Upper lobe of right lung (tissue), 1 donor: ENCODE measurements at places on chromosomes 3 and 15. TPM values are rescaled to one million over a fixed set of nuclear protein-coding genes. Genes with fewer than 3 reads are reported as not detected.

ALDH1L1 gene
- total RNA-seq: 3.3 TPM

- no peaks in the 10 kb centered on the region for H3K36me3 ChIP-seq
- DNase-seq: no peak
- H3K27ac ChIP-seq: no peak overlapping the region
- H3K4me1 ChIP-seq: no peaks in the 10 kb centered on the region
- H3K4me3 ChIP-seq: no peak overlapping the region
- H3K27me3 ChIP-seq: no peaks in the 10 kb centered on the region
These were observed 30.6 kb upstream of the OR5H6 start for GRCh38 chr3:98233468-98233867.

- peaks cover 45% of the 10 kb centered on the region for H3K36me3 ChIP-seq
- no peak overlapping the region for H3K4me3 ChIP-seq
- no peak overlapping the region for H3K27ac ChIP-seq
- no peaks in the 10 kb centered on the region for H3K27me3 ChIP-seq
- H3K4me1 ChIP-seq: no peaks in the 10 kb centered on the region
These were observed 4.2 kb downstream of the UBAP1L start for GRCh38 chr15:65110676-65111292.

GRCh38 chr3:71726146-71726545 is 944 bp upstream of the EIF4E3 start:
- H3K27ac ChIP-seq: no peak overlapping the region
- peak overlapping the region; percentile 62 for H3K4me3 ChIP-seq
- peaks cover 22% of the 10 kb centered on the region for H3K4me1 ChIP-seq
- no peak for DNase-seq
- H3K36me3 ChIP-seq: no peaks in the 10 kb centered on the region
- no peaks in the 10 kb centered on the region for H3K27me3 ChIP-seq

KLF15 gene
- total RNA-seq: 44.6 TPM

DENND6A gene
- 25.9 TPM for total RNA-seq

GRCh38 chr15:70164910-70165715 is 67.4 kb upstream of the TLE3 start:
- H3K27me3 ChIP-seq: no peaks in the 10 kb centered on the region
- H3K36me3 ChIP-seq: no peaks in the 10 kb centered on the region
- no peak overlapping the region for H3K27ac ChIP-seq
- no peak overlapping the region for H3K4me3 ChIP-seq

DNA sequence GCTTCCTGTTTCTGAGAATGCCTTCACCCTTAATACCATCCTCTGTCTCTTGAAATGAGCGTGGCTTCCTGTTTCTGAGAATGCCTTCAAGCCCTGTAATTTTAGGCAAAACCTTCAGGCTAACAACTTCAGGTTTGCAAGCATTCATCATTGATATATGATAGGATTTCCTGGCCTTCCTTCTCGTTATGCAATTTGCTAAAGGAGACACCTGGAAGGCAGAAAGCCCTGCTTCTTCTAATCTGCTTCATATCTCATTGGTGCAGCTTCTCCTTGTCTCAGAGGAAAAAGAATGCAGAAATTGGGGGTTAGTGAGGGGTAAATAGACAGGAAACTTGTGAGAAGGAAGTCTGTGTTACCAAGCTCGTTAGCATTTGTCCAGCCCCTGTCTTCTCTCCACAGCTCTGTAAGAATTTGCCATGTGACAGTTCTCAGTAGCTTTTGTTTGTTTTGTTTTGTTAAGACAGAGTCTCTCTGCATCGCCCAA is 7.3 kb downstream of the ARL6IP5 start:
- H3K4me3 ChIP-seq: no peak overlapping the region
- peak overlapping the region; percentile 69 for H3K27ac ChIP-seq
- H3K4me1 ChIP-seq: peaks cover 97% of the 10 kb centered on the region
- peaks cover 3% of the 10 kb centered on the region for H3K36me3 ChIP-seq
- DNase-seq: no peak
- H3K27me3 ChIP-seq: no peaks in the 10 kb centered on the region

DNA sequence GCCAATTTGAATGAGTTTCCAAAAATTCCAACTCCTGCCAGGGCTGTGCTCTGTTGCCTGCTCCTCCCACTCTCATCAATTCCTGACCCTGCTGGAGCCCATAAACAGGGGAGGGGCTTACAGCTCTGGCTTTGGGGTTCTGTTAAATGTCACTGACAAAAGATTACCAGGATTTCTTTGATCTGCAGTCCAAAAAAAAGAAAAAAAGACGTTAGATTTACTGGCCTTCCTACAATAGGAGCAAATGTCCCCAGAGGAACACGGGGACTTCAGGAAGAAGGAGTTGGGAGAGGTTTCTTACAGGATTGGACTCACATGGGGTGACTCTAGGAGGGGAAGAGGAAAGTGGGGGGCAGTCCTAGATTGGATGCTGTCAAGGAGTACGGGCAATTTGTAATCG is 84.3 kb upstream of the RNF7 start:
- H3K4me1 ChIP-seq: no peaks in the 10 kb centered on the region
- no peaks in the 10 kb centered on the region for H3K27me3 ChIP-seq
- H3K4me3 ChIP-seq: no peak overlapping the region
- DNase-seq: no peak

GRCh38 chr15:53716909-53717876 is 42.3 kb downstream of the WDR72 start:
- no peaks in the 10 kb centered on the region for H3K4me1 ChIP-seq
- no peaks in the 10 kb centered on the region for H3K36me3 ChIP-seq
- H3K4me3 ChIP-seq: no peak overlapping the region
- H3K27me3 ChIP-seq: no peaks in the 10 kb centered on the region
- no peak for DNase-seq

DNA sequence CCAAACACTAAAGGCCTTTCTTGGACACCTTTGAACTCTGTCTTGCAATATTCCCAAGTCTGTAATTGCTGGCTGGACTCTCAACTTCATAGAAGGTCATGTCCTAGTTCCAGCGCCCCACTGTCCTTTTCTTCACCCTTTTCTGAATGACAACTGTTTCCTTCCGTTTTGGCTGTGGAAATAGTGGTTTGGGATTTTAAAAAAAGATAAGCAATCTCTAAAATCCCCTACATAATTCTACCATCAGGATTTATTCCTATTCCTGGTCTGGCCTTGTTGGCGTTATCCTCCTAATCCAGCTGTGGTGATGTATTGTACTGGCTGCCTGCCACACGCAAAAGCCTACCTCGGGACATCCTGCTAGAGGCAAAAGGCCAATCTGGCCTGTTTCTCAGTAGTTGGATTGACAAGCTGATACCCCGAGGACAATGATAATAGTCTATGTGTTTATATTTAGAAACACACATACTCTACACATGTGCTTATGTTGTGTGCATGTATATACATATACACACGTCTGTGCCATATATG is 440.3 kb upstream of the DPH6 start:
- no peaks in the 10 kb centered on the region for H3K36me3 ChIP-seq
- no peak overlapping the region for H3K4me3 ChIP-seq
- no peak for DNase-seq
- H3K4me1 ChIP-seq: peaks cover 4% of the 10 kb centered on the region
- H3K27me3 ChIP-seq: no peaks in the 10 kb centered on the region

PIF1 gene
- total RNA-seq: 0.67 TPM

NAALADL2 gene
- 8.5 TPM for total RNA-seq

DNA sequence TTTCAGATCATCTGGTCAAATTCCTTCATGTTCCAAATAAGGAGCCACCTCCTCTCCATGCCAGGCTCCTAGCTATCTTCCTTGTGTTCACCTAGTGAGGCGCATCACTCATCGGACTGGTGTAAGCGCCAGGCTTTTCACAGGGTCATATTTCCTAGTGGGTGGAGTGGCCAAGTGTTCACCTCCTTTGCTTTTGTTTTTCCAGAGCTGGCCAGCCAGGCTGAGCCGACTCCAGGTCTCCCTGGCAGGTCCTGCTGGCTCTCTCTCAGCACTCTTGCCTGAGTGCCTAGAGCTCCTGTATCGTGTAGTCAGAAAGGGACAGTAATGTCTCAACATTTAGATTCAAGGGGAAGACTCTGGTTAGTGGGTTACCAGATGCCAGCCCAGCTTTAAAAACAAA is 31.0 kb downstream of the HEG1 start:
- H3K27ac ChIP-seq: peak overlapping the region; percentile 44
- H3K4me3 ChIP-seq: no peak overlapping the region
- DNase-seq: no peak

EHHADH gene
- total RNA-seq: 12.0 TPM

DNA sequence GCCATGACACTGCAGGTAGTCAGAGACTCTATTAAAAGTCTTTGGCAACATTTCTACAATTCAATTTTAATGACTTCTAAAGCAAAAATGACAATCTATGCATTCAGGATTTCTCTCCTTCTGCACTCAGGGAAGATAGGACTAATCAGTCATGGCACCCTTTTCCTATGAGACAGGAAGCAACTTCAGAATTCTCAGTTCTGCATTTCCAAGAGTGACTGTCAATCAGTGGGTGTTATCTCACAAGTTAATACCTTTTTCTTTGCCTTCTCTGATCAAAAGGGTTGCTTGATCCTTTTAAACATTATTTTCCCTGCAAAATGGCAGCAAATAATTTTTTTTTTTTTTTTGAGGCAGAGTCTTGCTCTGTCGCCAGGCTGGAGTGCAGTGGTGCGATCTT is 7.8 kb upstream of the ICE2 start:
- no peaks in the 10 kb centered on the region for H3K4me1 ChIP-seq
- no peak for DNase-seq
- no peaks in the 10 kb centered on the region for H3K36me3 ChIP-seq
- H3K27ac ChIP-seq: no peak overlapping the region
- H3K27me3 ChIP-seq: no peaks in the 10 kb centered on the region

DNA sequence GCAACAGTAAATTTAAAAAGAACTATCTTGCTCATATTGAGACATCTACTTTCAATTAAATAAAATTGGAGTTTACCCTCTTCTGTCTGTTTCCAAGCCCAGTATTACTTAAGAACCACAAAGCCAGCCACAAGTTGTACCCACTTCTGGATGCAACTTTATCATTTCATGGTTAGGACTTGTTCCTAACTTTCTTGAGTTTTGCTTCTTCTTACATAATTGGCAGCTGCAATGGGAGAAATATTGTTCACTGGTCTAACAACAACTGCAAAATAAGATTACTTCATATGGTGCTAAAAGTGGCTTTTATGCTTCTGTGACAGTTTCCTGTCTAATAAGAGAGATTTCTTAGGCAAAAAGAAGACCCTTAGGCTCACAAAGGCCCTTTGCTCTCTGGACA is 240.6 kb downstream of the OTOL1 start:
- DNase-seq: no peak
- no peak overlapping the region for H3K4me3 ChIP-seq
- no peak overlapping the region for H3K27ac ChIP-seq

SKOR1 gene
- total RNA-seq: 0.52 TPM

GRCh38 chr3:125480656-125481374 is 39.2 kb downstream of the SNX4 start:
- DNase-seq: no peak
- no peak overlapping the region for H3K4me3 ChIP-seq
- H3K4me1 ChIP-seq: no peaks in the 10 kb centered on the region
- no peak overlapping the region for H3K27ac ChIP-seq
- H3K36me3 ChIP-seq: peaks cover 49% of the 10 kb centered on the region
- no peaks in the 10 kb centered on the region for H3K27me3 ChIP-seq

GRCh38 chr3:24315356-24315755 is 179.3 kb downstream of the THRB start:
- no peak overlapping the region for H3K27ac ChIP-seq
- no peak overlapping the region for H3K4me3 ChIP-seq
- DNase-seq: no peak

- no peaks in the 10 kb centered on the region for H3K36me3 ChIP-seq
- H3K4me1 ChIP-seq: peaks cover 9% of the 10 kb centered on the region
- H3K27me3 ChIP-seq: no peaks in the 10 kb centered on the region
- no peak overlapping the region for H3K4me3 ChIP-seq
- no peak for DNase-seq
These were observed 11.5 kb upstream of the LMCD1 start for GRCh38 chr3:8490079-8490552.

IQCF5 gene
- not detected for total RNA-seq

GRCh38 chr3:10006762-10007090 is 19.5 kb upstream of the FANCD2 start:
- peaks cover 16% of the 10 kb centered on the region for H3K4me1 ChIP-seq
- no peak for DNase-seq
- no peak overlapping the region for H3K4me3 ChIP-seq
- no peaks in the 10 kb centered on the region for H3K27me3 ChIP-seq

DNA sequence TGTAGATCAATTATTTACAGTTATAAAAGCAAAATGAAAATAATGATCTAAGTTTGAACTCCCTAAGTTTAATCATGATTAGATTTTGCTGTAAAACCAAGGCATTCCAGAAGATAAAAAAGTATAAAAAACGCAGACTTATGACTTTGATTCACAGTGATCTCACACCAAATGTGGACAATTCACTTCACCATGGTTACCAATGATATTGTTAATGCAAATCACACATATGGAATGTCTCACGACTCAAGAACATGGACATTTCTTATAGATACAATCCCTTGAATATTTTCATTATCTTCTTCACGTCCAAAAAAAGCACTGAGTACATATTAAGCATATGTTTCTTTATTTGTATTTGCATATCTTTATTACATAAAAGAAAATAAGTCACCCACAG is 1054.2 kb downstream of the NAALADL2 start:
- no peak overlapping the region for H3K4me3 ChIP-seq
- H3K27ac ChIP-seq: no peak overlapping the region
- no peaks in the 10 kb centered on the region for H3K27me3 ChIP-seq
- no peak for DNase-seq

PLA2G4E gene
- 1.5 TPM for total RNA-seq

DNA sequence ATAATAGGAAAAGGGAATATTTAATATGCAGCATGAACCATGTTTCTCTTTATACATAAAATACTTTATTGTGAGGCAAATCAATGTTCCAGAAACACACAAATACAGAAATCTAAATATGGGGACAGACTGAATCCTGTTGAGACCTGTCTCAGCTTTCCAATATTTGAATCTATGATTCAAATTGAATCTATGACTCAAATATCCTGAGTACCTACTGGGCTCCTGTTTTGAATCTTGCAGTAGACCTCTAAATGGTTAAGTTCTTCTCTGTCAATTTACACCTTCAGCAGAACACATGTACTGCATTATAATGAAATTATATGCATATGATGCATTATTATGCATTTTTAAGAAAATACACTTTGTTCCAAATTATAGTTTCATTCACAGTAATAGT is 143.2 kb upstream of the PLXND1 start:
- no peak overlapping the region for H3K4me3 ChIP-seq
- H3K4me1 ChIP-seq: peaks cover 8% of the 10 kb centered on the region

BFSP2 gene
- total RNA-seq: not detected

SHQ1 gene
- 17.3 TPM for total RNA-seq

GRCh38 chr15:51766341-51766740 is 14.9 kb downstream of the TMOD2 start:
- no peaks in the 10 kb centered on the region for H3K36me3 ChIP-seq
- no peak for DNase-seq
- H3K4me3 ChIP-seq: no peak overlapping the region
- H3K27ac ChIP-seq: no peak overlapping the region
